ENCODE measurements at places on chromosomes 5 and 9.

- DNase-seq, result no peak
These were observed 719.6 kb upstream of the GRAMD2B start for GRCh38 chr5:125703616-125704015.

- DNase-seq, result peak; percentile 45
These were observed 7.2 kb upstream of the RNF38 start for GRCh38 chr9:36407122-36407723.

GRCh38 chr5:61767231-61768080 lies 435.4 kb downstream of the ZSWIM6 start:
- no peak for DNase-seq

- peak; percentile 42 for DNase-seq
These were observed 103.4 kb upstream of the GNA14 start for GRCh38 chr9:77751341-77752091.

- DNase-seq, result no peak
These were observed 3.5 kb downstream of the RFESD start for GRCh38 chr5:95649842-95650620.

- no peak for DNase-seq
These were observed 59.7 kb upstream of the SNCAIP start for GRCh38 chr5:122252319-122252718.

DNA sequence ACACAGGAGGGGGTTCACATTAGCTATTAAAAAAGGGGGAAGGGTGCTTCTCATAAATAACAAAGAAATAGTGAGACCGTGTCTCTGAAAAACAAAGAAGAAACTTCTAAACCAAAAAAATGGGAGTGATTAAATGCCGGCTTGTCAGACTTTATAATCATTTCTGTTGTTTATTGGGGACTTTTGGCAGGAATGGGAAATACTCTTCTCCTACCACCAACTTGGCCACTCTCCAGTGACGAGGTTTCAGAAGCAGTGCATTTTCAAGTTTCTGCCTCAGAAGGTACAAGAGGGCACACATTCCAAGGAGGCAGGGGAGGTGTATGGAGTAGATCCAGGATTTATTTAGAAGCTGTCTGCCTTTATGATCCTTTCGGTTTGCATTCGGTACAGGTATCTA lies 46.2 kb downstream of the LIX1 start:
- DNase-seq, result no peak

- no peak for DNase-seq
These were observed 56.1 kb downstream of the MTREX start for GRCh38 chr5:55363856-55364255.

GRCh38 chr9:94630281-94630680 lies 9.0 kb downstream of the FBP1 start:
- no peak for DNase-seq

- no peak for DNase-seq
These were observed 19.3 kb downstream of the PTPN3 start for GRCh38 chr9:109478665-109479380.

GRCh38 chr9:12765088-12765798 lies 9.6 kb upstream of the LURAP1L start:
- DNase-seq, result no peak

GRCh38 chr5:114658194-114658593 lies 296.3 kb downstream of the KCNN2 start:
- no peak for DNase-seq

GRCh38 chr9:95446259-95446658 lies 70.5 kb downstream of the PTCH1 start:
- DNase-seq, result no peak

- no peak for DNase-seq
These were observed 4.3 kb upstream of the EMB start for GRCh38 chr5:50445296-50445949.

DNA sequence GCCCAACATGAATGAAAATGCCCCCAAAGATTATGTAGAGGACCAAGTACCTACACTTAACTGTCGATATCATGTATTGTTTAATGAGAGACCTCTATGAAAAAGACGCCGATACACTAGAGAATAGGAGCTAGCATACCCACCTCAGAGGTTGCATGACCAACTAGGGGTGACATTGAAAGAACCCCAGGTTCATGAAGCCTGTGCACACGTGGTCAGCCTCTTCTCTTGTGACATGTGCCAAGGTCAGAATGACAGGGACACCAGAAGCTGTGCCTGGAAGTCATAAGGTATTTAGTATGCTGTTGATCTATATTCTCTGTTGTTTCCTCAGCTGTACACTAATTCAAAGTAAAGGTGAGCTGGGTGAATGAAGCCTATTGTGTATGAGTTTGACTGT lies 1594.1 kb downstream of the EFNA5 start:
- DNase-seq, result no peak

DNA sequence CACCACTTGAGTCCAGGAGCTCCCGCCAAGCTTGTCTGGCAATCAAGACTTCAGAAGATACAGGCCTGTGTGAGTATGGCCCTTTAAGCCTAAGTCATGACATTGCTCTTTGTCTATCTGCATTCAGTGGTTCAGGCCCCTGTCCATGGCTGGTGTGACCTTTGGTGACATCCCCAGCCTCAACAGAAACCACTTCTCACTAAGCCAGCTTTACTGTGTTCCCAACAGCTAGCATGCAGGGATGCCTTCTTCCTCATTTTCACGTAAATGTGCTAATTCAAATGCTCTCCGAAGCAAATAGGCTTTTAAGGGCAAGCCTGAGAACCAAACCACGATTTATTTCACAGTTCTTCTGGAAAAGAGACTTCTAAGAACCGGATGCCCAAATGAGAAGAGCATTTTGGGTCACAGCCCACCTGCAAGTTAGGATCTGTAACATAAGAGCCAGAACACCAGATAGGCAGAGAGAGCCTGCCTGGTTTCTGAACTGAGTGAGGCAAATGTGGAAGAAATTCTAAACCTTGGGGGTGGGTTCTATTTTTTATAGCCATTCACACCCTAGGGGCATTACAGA lies 14.9 kb downstream of the CD180 start:
- DNase-seq, result no peak

DNA sequence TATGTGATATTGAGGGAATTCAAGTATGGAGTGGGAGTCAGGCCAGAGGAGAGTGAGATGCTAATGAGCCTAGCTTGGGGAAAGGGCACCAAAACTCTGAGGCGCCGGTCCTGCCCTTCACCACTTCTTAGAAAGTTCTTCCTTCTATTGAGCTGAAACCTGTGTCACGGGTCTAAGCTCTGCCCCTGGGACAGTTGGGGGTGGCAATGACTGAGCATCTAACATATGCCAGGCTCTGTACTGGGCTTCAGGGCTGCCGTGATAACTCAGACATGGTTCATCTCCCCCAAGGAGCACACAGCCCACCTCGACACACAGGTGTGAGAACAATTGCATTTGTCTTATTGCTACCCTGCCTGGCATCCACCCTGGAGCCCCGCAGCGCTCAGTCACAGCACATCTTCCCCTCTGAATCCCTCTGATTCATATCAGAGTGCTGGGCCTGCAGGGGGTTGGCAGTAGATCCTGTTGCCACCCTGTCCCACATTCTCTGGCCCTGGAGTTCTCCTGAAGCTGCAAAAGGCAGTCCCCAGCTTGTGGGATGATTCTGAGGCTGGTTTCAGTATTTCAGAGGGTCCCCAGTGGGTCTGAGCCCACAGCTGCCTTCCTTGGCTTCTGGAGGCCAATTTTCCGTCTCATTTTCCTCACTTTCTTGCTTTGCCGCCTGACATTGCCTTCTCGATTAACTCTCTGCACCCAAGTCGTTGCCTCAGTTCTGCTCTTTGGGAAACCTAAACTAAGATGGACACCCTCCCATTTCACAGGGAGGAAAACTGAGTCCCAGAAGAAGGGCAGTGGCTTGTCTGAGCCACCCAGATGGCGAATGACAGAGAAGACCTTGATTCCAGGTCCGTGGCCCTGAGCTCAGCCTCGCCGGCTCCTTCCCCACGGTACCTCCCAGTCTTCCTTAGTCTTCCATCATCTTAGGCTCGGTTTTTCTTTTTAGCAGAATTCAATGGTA lies 42.5 kb downstream of the ALG2 start:
- DNase-seq, result no peak

GRCh38 chr9:91060520-91061343 lies 259.1 kb downstream of the SYK start:
- no peak for DNase-seq

DNA sequence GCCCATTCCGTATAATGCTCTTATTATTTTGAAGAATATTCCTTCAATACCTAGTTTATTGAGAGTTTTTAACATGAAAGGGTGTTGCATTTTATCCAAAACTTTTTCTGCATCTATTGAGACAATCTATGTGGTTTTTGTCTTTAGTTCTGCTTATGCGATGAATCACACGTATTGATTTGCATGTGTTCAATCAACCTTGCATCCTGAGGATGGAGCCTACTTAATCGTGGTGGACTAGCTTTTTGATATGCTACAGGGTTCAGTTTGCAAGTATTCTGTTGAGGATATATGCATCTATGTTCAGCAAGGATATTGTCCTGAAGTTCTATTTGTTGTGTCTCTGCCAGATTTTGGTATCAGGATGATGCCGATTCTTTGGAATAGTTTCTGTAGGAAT lies 1070.3 kb upstream of the CDH18 start:
- DNase-seq, result no peak

GRCh38 chr5:91369480-91369879 lies 13.6 kb downstream of the ARRDC3 start:
- DNase-seq, result no peak

GRCh38 chr5:1555011-1555807 lies 31.4 kb upstream of the LPCAT1 start:
- no peak for DNase-seq

DNA sequence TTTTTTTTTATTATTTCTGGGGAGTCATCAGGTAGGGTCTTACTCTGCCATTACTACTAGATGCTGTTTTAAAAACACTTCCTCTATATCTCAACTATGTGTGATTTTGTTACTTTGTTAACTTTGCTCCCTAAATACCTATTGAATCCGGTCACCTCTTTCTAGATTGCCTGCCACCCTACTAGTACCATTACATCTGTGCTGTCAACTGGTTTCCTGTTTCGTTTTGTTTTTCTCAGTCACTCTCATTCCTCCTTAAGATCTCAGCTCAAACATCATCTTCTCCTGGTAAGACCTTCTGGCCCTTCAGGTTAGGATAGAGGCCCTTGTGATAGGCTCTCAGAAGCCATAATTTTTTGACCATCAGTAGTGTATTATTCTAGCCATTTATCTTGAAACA lies 324.2 kb upstream of the ATP10B start:
- no peak for DNase-seq

DNA sequence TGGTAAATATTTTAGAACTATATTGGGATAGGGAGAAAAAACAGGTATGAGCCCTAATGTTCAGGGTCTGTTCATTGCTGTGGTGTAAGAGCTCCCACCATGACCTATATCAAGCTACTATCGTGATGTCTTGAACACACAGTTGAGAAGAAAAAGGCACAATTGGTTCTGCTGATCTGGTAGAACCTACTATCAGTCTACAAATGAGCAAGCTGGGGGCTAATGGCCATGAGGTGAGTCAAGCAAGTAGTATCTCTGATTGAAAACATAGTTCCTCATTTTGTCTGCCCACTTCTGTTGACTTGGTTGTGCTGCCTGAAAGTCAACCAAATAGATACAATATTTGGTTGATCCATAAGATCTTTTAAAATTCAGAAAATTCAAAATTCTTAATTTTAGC lies 1026.3 kb downstream of the CDH12 start:
- DNase-seq, result no peak

GRCh38 chr5:164967354-164967753 lies 1461.9 kb downstream of the MAT2B start:
- DNase-seq, result no peak

GRCh38 chr9:98280574-98280973 lies 25.1 kb upstream of the TBC1D2 start:
- peak; percentile 43 for DNase-seq

- no peak for DNase-seq
These were observed 9.9 kb upstream of the PHYHD1 start for GRCh38 chr9:128910906-128911305.

GRCh38 chr5:170791325-170791954 lies 7.9 kb downstream of the GABRP start:
- peak; percentile 1 for DNase-seq

- no peak for DNase-seq
These were observed 19.5 kb downstream of the DCAF10 start for GRCh38 chr9:37820142-37820541.

GRCh38 chr9:36064448-36065037 lies 27.8 kb downstream of the RECK start:
- no peak for DNase-seq

DNA sequence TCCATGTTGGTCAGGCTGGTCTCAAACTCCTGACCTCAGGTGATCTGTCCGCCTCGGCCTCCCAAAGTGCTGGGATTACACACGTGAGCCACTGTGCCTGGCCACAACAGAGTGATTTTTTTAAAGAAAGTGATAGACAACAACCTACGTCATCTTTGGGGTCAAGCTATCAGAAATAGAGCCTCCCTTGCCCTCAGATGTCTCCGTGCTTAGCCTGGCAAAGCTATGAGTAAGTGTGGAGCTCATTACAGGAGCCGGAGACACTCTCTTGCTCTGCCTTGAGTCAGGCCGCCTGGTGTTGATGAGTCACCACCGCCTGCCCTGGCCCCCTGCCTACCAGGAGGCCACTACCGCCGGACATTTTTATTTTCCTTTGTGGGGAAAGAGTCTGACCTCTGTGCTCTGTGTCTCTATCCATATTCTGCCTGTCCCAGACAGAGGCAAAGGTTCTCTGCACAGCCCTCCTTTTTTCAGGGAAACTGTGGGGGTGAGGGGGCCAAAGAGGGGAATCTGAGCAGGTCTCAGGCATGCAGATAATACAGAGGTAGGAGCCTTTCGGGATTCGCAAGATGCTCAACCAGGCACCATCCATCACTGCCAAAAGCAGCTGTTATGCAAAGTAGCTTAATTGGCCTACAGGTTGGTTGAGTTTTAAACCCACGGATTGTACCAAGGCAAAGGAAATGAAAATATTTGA lies 123.7 kb upstream of the CPEB4 start:
- no peak for DNase-seq

- DNase-seq, result no peak
These were observed 447 bp downstream of the UBLCP1 start for GRCh38 chr5:159263569-159263905.

DNA sequence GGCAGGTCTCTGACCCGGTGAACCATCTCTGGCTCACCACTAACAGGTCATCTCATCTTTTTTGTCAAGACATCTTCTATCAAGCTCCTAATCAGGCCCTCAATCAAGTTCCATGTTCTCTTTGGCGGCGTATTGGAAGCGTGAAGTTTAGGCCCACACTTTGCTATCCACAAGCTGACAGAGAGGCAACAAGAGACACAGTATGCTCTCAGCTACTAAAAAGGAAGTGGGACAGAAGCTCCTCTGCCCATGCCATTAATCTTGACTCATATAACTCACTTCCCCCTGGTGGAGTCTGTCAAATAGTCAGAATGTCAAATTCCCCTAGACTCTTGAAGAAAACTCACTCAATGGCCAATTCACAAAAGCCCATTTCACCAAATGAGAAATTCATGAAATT lies 77.6 kb upstream of the TMC1 start:
- no peak for DNase-seq
